ENCODE measurements at places on chromosomes 16 and 17.

GRCh38 chr16:19837984-19838707 is 46.5 kb downstream of the GPRC5B start:
- no peak for DNase-seq

- DNase-seq: no peak
These were observed 7.4 kb downstream of the FAM171A2 start for GRCh38 chr17:44356241-44356640.

DNA sequence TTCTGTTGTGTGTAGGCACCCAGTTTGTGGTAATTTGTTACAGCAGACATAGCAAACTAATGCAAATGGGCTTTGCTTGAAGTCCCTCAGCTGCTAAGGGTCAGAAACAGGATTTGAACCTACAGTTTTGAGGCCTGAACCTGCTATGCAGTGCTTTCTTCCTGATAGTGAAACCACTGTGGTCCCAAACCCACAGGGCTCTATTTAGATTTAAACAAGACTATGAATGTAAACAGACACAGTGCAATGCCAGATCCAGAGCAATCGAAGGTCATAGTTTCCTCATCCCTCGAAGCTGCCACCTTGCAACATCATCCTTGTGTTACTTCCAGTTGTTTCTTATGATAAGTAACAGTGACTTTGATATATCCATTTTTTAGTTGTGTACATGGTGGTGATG is 630.2 kb downstream of the WWOX start:
- DNase-seq: no peak

GRCh38 chr16:73290258-73290657 is 242.3 kb upstream of the ZFHX3 start:
- DNase-seq: no peak

DNA sequence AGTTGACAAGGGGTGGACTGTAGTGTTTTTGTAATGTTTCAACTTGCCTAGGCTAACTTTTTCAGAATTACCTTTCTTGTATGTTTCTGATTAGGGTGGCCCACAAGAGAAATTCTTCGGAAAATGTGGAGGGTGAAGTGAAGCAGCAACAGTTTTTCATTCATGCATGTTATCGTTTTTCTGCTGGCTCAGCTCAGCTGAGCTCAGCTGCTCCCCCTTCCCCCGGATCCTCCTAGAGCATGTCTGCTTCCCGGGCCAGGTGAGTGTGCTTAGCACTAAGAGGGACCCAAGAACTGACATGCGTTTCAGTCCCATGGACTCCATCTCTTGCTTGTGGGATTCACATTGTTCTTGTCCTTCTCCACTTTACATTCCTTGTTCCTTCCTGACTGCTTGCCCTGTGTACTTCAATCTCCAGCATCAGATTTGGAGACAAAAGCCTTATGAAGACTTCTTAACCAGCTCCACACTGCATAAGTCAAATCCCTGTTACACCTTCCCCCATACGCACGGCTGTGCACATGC is 33.6 kb downstream of the SCPEP1 start:
- no peak for DNase-seq

DNA sequence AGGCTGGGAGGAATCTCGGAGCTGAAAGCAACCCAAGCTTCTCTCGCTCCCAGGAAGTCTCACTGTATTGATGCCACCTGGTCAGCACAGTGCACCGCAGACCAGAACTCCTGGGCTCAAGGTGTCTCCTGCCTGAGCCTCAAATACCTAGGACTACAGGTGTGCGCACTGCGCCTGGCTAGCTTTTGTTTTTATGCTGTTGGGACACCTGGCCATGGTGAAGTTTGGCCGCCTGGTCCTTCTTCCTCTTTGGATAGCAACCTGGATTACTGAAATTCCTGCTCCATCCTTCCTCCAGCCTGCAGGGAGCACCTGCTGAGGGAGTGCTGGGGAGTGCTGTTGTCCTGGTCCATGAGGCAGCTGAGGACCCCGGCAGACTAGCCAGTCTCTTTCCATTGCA is 56.6 kb downstream of the COTL1 start:
- DNase-seq: no peak

DNA sequence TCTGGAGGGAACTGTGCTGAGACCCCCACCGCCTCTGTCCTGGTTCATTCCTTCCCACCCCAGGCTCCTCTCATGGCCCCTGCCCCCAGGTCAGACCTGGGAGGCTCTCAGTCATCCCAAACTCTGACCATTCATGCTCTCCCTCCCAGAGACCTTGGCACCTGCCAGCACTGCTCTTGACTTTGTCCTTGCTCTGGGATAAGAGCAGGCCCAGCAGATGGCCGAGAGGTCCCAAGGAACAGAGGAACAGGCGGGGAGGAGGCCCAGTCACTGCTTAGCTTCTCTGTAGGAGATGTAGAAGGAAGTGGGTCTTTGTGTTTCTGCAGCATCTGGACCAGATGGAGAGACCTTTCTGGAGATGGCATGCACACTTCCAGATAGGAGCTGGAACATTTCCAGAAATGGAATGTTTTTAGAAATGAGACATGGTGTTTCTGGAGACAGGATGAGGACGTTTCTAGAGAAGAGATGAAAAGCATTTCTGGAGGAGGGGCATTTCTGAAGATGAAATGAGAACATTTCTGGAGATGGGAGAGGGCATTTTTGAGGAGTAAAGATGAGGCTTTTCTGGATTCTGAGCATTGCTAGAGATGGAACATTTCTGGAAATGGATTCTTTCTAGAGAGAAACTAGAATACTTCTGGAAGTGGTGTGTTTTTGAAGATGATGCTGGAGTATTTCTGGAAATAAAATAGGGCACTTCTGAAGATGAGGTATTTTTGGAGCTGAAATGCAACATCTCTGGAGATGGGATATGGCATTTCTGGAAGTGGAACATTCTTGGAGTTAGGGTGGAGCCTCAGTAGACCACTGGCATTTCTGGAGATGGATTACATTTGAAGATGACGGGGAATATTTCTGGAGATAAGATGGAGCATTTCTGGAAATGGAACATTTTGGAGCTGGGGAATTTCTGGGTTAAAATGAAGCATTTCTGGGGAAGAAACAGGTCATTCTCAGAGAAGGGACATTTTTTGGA is 55.2 kb downstream of the RAI1 start:
- DNase-seq: peak; percentile 65

- DNase-seq: no peak
These were observed 56.1 kb downstream of the TNRC6C start for GRCh38 chr17:78014646-78015045.

- no peak for DNase-seq
These were observed 175.4 kb downstream of the AATF start for GRCh38 chr17:37123941-37124820.

- DNase-seq: no peak
These were observed 124.9 kb downstream of the SOCS1 start for GRCh38 chr16:11130978-11131665.

DNA sequence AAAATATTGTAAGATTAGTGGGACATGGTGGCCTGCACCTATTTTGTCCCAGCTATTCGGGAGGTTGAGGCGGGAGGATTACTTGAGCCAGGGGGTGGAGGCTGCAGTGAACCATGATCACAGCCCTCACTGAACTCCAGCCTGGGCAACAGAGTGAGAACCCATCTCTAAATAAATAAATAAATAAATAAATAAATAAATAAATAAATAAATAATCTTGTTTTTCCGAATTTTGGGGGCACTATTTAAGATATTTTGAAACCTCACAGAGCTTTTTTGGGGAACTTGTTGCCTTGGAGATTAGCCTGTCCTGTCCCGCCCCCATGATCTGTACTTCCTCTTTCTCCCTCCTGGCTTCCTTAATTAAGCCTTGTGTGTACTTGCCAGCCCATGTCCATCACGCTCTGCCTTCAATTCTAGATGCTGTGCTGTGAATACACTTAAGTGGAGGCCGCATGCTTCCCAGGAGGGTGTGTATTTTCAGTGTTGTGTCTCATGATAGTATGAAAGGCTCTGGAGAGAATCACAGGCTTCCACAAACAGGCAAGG is 4.4 kb downstream of the LGALS9 start:
- no peak for DNase-seq

GRCh38 chr17:851924-852323 is 69.8 kb downstream of the MRM3 start:
- no peak for DNase-seq

DNA sequence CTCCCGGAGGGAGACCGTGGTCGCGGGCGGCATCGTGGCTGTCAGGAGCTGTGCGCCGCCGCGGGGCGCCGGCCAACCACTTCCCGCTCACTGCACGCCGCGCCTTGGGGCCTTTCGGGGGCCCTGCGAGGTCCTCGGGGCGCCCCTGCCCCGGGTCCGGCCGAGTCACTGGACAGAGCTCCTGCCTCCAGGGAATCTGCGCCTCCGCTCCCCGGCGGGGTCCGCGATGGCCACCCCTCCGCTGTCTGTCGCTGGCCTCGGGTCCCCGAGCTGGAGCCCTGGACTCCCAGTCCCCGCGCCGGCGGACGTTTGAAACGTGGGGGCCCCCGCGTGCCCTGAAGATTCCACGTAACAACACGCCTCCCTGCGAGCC is at the start of gene QRICH2:
QRICH2 (minus strand) TSS at position 311 of the 373 bp plus-strand sequence; CDS start at position 33, 278 bp downstream.
- DNase-seq: no peak

DNA sequence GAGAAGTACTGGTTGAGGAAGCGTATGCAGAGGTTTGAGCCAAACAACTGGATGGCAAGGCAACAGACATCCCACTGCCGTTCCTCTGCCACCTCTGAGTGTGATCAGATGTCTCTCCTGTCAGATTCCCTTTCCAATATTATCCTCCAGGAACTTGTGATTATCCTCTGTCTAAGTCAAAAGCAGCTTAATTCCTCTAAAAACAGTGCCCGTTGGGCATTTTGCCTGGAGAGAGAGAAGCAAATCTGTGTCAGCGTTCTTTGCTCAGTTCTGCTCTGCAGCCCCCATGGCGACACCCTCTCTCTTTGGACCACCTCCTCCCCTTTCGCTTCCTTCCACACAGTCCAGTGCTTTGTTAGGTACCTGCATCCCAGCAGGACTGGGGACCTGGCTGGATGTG is 56.1 kb upstream of the TBX2 start:
- DNase-seq: no peak

DNA sequence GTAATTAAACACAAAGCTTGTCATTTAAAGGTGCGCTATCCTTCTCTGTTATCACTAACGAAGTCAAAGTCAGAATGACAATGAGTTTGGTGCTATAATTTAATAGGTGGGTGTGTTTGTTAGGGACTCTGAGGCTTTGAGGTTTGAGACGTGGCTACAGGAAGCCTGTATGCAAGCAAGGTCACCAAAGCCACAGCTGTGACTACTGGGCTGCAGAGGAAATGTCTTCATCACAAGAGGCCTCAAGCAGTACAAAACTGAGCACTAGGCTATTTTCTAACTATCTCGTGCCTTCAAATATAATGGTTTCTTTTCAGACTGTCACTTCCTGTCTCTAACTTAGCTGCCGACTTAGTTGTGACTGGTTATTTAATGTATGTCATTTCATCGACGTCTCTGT is 141.2 kb downstream of the AATF start:
- DNase-seq: no peak

DNA sequence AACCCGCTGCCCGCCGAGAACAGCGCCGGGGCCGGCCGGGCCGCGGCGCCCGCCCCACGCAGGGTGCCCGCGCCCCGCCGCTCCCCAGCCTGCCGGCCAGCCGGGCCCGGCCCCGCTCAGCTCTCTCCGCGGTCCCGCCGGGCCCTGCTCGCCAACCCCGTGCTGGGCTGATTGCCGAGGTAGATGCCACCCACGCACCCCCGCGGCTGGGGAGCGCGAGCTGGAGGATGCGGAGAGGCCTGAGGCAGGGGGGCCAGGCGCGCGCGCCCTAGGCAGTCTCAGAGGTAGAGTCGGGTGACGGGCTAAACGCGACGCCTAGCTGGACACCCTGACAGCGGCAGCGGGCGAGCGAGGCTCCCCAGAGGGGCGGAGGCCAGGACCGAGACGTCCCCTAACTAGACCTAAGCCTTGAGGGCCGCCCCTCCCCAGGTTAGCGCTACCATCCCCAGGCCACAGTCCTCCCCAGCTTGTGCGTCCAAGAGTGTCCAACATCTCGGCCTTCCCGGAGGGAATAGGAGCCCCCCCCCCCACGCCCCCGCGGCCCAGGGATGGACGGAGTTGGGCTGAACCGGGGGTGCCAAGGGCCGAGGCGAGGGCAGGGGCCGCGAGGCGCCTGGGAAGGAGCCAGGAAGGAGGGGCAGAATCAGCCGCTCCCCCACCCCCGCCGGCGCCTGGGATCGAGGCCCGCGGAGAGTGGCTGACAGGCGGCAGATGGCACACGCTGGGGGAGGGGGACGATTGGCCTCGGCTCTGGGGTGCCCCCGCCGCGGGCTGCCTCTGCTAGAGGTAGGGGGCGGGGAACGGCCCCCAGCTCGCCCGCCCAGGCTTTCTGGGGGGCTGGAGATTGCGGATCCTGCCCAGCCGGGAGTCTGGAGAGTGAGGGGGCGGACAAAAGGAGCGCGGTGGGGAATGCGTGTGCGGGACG is 2.5 kb upstream of the ZNF423 start:
- DNase-seq: no peak

- DNase-seq: no peak
These were observed 903.9 kb downstream of the CDH11 start for GRCh38 chr16:64217789-64218535.

GRCh38 chr16:74771656-74772315 is 2.8 kb downstream of the FA2H start:
- DNase-seq: no peak

GRCh38 chr17:81020443-81020766 is 14.5 kb upstream of the BAIAP2 start:
- no peak for DNase-seq

DNA sequence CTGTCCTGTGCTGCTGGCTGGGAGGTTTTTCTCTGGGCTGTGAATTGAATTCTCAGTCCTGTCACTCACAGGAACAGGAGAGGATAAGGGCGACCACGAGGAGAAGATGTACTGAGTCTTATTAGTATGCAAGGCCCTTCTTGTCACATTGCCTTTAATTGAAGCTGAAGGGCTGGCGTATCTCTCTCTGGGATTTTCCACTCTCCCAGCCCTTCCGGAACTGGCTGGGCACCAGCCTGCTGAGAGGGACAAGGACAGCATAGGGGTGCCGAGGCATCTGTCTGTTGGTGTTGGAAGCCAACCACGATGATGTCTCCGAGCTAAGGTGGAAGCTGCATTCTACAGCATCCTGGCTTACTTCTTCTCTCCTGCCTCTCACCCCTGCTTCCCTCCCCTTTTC is 33.2 kb downstream of the GPRC5B start:
- DNase-seq: no peak

GRCh38 chr16:72128701-72129100 is 35.1 kb downstream of the DHX38 start:
- DNase-seq: no peak

DNA sequence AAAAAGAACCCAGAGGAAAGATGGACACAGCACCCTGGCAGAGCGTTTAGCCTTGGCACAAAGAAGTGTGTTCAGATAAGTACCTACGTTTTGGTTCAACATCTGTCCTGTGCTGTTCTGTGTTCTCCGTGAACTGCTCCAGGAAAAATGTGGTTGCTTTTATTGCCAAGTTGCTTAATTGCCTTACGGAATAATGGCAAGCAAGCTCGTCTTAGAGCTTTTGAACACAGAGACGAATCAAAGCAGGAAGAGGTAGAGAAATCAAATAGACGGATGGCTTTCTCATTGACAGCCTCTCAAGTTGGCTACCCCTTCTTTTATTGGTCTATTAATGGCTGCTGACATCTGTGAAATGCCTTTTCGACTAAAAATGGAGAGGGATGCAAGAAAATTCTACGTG is 911.1 kb upstream of the EEF2KMT start:
- DNase-seq: no peak

- peak; percentile 75 for DNase-seq
These were observed 1.1 kb upstream of the ZNF747 start for GRCh38 chr16:30535777-30536190.

GRCh38 chr17:29115961-29116803 is 64.0 kb downstream of the MYO18A start:
- DNase-seq: peak; percentile 59

GRCh38 chr17:8647202-8647601 is 16.7 kb upstream of the MYH10 start:
- DNase-seq: no peak

- no peak for DNase-seq
These were observed 248.2 kb upstream of the MAF start for GRCh38 chr16:79848719-79849118.

Data from fibroblast of skin of scalp (primary cell).